Tracheal epithelial cell (primary cell): ENCODE measurements at places on chromosomes 4 and X. TPM values are rescaled to one million over a fixed set of nuclear protein-coding genes. Genes with fewer than 3 reads are reported as not detected.

CCKAR gene
- total RNA-seq: not detected in 2 replicates

PHEX gene
- total RNA-seq: 4.3 and 7.0 TPM in 2 replicates

TBX22 gene
- not detected in 2 replicates for total RNA-seq

YY2 gene
- 0.48 and 1.3 TPM in 2 replicates for total RNA-seq

ATOH1 gene
- total RNA-seq: not detected in 2 replicates

ARX gene
- total RNA-seq: not detected in 2 replicates

IL13RA1 gene
- total RNA-seq: 29.2 and 29.6 TPM in 2 replicates

FAM241A gene
- 1.7 and 1.9 TPM in 2 replicates for total RNA-seq

PYURF gene
- total RNA-seq: 58.1 and 81.6 TPM in 2 replicates

EGFL6 gene
- total RNA-seq: 0.21 TPM in 1 of 2 replicates, not detected in the other

HPSE gene
- 0.72 and 3.0 TPM in 2 replicates for total RNA-seq

ARMCX2 gene
- total RNA-seq: 37.9 and 58.3 TPM in 2 replicates

HAND2 gene
- not detected in 2 replicates for total RNA-seq

MAD2L1 gene
- total RNA-seq: 2.3 and 4.1 TPM in 2 replicates

ZNF711 gene
- total RNA-seq: 2.3 and 3.9 TPM in 2 replicates

BLOC1S4 gene
- total RNA-seq: 17.7 and 20.7 TPM in 2 replicates

TEX13D gene
- total RNA-seq: not detected in 2 replicates

ABCG2 gene
- under 0.01 and 0.96 TPM in 2 replicates for total RNA-seq

ARHGEF9 gene
- 7.2 and 7.5 TPM in 2 replicates for total RNA-seq

CDKL2 gene
- total RNA-seq: 1.1 and 3.6 TPM in 2 replicates

ARAF gene
- total RNA-seq: 11.3 and 12.0 TPM in 2 replicates
